ENCODE measurements at places on chromosomes 3 and 15.

DNA sequence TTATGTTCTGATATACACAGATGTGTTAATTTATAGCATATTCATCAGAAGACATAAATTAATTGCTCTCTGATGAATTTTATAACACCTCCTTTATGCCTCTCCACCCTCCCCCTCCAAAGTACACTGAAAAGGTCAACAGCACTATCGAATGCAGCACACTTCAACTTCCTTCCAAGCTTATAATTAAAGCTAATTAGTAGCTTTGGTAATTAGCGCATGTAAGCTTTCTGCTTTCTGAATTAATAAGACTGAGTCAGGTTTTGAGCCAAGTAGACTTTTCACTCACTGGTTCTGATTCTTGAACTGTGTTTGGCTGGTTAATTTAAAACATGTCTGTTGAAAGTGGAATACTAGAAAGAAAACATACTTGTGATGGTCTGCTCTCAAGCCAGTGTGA lies 760.8 kb upstream of the CFAP20DC start:
- no peak for DNase-seq

DNA sequence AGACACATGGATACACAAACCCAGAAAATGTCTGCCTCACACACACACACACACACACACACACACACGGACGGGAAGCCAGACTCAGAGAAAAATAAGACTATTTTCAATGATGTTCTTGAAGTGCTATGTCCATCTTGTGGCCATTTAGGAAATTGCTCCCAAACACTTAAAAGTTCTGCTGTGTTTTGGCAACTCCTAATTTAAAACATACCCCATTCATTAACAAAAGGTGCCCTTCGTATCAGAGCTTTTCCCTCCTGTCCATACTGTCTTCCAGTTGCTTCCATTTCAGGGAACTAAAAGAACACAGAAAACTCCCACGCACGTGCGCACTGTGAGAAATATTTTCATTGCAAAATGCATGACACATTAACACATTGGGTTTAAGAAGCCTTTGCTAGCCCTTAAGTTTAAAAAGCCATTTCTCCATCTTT lies 44.6 kb downstream of the SLC12A1 start:
- peak; percentile 69 for DNase-seq

DNA sequence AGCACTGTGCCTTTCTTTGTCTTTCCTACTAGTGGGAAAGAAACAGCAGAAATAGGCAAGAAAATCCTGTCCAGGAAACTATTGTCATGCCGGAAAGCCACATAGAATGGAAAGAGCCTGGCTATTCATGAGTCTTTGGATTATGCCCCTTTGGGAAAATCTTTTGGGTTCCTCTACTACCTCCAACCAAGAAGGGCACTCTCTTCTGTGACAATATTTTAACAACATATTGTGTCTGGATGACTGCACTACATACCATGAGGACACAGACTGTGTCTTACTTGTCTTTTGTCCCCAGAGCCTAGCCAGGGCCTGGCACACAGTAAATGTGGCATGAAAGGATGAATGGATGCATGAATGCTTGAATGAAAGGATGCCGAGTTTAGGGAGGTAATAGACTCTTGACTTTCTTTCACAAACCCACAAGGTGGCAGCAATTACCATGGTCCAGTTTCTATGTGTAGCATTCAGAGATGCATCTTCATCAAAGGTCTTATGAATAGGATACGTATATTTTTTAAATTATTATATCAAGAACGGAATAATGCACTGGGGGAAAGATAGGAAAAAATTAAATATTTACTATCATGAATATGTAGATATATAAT lies 30.3 kb downstream of the ARL14 start:
- DNase-seq: peak; percentile 13

DNA sequence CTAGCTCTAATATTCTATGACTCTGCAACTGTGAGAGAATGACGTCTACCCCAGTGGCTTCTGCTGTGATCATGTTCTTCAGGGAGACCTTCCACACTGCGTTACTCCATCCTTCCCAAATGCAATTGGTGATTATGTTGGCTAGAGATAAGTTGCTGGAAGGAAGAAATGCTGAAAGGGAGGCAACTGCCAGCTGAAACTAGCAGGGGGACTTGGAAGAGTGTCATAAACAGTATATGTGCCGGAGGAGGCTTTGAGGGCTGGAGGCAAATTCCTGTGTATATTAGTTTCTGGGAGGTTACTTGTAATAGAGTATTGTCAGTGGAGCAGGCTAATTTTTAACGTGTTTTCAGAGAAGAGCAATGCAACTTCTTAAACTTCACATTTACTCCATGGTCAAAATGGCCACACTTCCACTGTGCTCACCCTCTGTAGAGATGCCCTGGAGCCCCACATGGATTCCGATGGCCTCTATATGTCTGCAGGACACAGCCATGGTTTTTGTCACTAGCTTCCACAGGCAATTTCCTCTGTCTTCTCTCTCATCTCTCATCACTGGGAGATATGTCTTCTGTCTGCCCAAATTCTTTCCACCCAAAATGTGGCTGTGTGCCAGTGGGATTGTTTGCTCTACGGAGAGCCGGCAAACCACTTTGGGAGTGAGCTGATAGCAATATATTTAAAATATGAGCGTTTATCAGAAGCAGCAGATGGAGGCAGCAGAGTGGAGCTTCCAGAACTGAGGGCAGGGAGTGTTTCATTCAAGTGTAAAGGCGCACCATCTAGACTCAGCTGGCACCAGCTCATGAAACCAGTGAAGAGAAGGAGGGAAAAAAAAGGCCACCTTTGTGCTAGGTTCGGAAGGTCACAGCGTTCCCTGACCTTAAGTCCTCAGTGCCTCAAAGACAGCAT lies 13.3 kb upstream of the CD47 start:
- DNase-seq: no peak

DNA sequence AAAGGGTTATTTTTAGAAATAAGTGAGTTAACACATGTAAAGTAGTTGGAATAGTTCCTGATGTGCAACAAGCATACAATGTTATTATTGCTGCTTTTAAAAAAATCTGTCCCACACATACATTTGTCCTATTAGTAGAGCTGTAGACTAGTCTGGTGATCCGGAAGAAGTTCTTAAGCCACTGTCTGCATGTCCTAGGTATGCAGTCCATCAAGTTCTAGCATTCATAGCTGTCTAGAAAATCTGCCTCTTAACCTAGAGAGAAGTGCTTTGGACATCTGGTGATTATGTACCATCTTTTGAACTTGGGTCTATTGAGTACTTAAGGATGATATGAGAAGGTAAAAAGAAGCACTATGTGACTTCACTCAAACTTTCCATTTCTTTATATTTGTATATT lies 439.9 kb upstream of the NAALADL2 start:
- no peak for DNase-seq

DNA sequence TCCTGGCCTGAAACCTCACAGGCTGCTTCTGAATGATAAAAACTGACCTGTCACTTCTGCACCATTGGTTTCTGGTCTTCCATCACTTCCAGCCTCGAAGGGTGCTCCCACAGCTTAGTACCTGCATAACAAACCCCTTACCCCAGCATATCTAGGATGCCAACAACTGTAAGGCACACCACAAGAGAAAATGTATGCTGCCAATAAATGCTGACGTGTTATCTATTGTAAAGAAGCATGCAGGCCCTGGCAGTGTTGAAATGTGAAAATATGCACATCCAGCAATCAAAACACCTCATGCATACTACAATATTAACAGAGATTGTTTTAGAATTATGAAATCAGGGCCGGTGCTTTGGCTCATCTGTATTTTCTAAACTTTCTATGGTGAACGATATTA lies 242.0 kb upstream of the NSMCE3 start:
- no peak for DNase-seq

All from fibroblast of skin of left biceps (primary cell).